ENCODE measurements at places on chromosomes 4 and X.

- no peak for DNase-seq
Observed at GRCh38 chr4:125626946-125627345, 312.2 kb downstream of the FAT4 start.

DNA sequence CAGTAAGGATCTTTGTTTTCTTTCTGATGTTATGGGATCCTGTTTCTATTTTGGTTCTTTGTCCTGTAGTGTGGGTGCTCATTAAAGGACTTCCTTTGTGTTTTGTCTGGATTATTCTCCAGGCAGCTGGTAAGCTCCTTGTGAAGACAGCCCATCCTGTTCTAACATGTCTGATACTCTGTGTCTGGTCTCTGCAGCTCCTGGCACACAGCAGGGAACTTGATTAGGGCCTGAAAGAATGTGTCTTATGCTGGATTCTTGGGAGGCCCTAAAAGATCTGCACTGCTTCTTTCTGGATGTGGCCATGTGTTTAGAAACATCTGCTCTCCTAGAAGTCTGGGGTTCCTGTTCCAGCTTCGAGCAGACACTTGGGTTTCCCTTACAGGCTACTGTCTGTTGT is 38.1 kb upstream of the ATXN3L start:
- DNase-seq, result no peak

DNA sequence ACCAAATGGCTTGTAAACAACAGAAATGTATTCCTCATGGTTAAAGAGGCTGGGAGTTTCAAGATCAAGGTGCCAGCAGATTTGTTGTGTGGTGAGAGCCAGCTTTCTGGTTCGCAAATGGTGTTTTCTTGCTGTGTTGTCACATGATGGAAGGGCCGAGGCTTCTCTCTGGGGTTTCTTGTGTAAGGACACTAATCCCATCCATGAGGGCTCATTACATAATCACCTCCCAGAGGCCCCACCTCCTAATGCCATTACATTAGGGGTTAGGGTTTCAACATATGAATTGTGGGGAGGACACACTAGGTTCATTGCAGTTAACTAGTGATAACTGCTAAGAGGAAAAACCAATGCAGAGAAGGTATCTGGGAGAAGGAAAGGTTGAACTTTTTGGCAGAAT is 103.5 kb upstream of the ENPEP start:
- no peak for DNase-seq

GRCh38 chr4:159308566-159309340 is 205.9 kb downstream of the RAPGEF2 start:
- DNase-seq, result no peak

- no peak for DNase-seq
Observed at GRCh38 chr4:1973661-1974060, 35.1 kb downstream of the NELFA start.

GRCh38 chr4:4641661-4642495 is 100.0 kb upstream of the STX18 start:
- DNase-seq, result no peak

- no peak for DNase-seq
Observed at GRCh38 chrX:11336201-11336600, 43.0 kb downstream of the AMELX start.

GRCh38 chr4:144204431-144204830 is 63.9 kb upstream of the GYPA start:
- no peak for DNase-seq

DNA sequence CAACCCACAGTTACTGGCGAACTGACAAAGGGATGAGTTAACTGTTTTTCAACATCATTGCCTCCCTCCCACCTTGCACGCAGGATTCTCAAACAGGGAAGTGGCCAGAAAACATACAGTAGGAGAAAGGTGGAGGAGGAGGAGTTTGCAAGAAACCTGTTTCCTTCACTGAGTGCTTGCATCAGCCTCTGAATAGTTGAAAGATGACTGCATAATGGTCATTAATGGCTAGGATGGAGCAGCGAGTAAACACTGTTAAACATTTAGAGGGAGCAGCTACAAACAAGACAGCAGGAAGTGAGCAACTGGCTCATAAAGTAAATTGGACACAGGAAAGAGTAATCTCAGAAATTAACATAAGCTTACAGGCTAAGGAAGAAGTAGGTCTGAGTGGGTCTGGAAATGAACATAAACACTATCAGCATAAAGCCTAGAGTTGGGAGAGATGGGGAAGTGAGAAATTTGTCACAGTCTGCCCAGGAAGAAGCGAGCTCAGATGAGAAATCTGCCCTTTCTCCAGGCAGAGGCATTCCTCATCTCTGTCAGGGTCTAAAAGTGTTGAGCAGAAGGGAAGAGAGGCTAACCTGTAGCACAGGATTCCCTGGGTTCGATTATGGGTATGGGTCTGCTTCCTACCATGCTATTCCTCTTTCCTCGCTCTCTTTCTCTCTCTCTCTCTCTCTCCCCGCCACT is 38.6 kb downstream of the TRPC5OS start:
- no peak for DNase-seq

GRCh38 chr4:76257824-76258223 is 6.3 kb downstream of the FAM47E start:
- DNase-seq, result no peak

GRCh38 chrX:71622576-71623450 is 4.5 kb upstream of the CXCR3 start:
- DNase-seq, result no peak

DNA sequence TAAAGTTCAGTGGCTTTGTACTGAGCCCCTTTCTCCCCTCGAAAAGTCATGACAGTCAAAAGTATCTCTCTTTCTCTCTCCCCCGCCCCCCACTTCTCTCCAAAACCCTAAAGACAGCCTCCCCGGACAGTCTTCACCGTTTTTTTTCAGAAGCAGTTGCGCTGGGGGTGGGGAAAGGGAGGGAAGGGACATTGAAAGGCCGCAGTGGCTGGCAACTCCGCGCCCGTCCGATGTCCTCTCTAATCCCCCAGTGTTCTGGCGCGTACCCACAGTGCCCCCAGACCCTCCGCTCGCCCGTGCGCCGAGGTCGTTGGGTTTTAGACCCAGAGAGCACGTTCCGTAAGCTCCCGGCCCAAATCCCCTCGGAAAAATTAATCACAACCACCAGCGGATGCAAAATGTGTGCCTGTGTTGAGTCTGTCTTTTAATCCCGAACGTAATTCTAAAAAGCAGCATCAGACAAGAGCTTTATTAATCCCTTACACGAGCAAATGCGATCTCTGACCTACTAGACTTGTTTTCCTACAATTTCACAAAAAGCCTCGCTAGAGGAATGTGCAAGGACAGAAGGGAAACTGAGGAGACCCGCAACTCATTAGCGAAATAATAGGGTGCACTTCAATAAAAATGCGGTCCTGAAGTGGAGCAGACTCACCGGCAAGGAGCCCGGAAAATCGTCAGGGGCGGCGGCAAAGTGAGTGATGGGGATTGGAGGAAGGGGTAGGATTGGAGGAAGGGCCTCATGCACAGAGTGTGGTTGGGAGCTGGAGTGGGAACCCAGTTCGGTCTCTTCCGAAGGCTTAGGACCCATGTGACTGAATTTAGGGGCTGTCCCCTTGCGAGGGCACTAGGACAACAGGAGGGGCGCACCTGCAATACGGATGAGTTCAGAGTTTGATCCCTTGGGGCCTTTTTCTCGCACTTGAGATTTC is 12.2 kb upstream of the PRDM8 start:
- no peak for DNase-seq

DNA sequence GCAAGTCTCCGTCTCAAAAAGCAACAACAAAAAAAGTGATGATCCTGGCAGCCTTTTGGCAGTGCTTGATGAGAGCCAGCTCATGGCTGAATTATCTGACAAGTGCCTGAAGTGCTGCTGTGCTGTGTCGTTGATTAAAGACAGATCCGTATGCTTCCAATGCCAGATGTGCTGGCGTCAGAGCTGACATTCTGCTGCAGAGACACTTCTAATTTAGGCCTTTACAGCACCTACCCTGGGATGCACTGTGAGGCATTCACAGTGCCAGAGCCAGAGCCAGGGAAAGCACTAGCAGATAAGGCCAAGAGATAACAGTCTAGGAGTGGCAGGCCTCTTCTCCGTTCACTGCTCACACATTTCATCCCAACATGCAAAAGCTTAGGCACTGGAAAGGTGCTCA is 995.5 kb downstream of the RAB28 start:
- DNase-seq, result no peak

GRCh38 chr4:69524706-69525105 is 29.0 kb upstream of the UGT2B4 start:
- DNase-seq, result no peak

DNA sequence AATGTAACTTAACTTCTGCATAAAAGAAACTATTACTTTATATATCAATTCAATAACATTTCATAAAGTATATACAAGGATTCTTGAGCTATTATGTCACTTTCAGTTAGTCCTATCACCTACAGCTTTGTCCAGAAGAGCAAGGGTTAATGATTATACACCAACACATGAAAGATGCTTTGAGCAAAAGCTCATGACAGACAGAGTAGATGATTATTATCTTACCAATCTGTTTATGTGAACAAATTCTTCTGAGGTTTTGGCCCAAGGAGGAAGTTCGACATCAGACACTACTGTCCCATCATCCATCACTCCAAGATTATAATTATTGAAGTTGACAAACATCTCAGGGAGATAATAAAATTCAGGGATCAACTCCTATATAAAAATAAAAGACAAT is 166.7 kb upstream of the MAB21L2 start:
- DNase-seq, result no peak

DNA sequence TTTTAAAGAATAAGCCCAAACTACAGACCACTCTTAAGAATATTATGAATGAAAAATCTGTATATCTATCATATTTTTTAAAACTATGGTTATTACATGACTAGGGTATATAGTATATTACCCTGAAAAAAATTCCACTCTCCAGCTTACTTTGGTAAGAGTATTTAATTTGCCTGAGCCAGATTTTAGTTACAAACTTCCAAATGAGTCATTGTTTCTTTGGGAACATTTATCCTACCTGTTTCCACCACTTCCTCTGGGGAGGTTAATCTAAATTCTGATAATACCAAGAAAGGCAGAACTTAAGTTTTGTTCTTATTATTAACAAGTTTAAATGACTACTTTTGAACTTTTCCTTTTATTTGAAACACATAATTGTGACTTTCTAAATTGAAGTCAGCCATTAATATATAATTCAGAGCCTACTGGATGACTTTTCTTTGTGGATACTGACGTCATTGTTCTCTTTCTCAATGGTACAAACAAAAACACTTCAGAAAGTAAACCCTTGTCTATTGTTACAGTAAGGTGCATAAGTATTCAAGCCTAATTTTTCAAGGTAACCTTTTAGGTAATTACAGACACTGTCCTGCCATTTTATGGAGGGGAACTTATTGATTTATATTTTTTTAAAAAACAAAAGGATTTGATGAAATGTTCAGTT is 135.6 kb upstream of the TLL1 start:
- no peak for DNase-seq

DNA sequence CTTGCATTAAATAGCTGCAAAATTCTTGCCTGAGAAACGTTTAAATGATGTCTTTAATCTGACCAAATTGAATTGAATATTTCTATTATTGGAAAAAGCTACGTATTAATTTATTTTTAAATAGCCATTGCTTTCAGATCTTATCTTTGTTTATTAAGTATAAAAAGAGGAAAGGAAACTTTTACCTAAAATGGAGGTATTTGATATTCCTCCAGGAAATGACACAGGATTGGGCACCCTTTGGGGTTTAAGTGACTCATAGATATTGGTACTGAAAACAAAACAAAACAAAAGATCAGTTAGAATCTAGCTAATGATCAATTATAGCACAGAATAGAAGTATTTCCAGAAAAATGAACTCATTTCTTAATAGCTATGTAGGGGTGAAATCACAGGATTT is 34.1 kb downstream of the PLS3 start:
- DNase-seq, result no peak

DNA sequence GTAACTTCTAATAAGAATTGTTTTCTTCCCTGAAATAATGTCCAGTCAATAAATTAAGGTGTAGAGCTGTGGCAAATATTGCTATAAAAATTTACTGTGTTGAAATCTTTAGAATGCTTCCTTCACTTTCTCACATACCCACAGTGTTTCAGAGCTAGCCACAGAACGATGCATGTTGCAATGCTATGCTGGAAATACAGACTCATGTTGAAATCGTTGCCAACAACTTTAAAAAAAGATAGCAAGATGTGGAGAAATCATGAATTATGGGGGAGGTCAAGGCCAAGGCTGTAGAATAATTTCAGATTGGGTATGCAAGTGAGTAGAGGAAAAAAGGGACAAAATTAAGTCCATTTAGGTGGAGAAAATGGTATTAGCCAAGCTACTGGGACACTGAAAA is 204.8 kb downstream of the VEGFC start:
- DNase-seq, result no peak

GRCh38 chr4:242121-242848 is 63.0 kb downstream of the ZNF732 start:
- peak; percentile 33 for DNase-seq

GRCh38 chrX:41384051-41384705 is 50.2 kb downstream of the DDX3X start:
- peak; percentile 24 for DNase-seq

DNA sequence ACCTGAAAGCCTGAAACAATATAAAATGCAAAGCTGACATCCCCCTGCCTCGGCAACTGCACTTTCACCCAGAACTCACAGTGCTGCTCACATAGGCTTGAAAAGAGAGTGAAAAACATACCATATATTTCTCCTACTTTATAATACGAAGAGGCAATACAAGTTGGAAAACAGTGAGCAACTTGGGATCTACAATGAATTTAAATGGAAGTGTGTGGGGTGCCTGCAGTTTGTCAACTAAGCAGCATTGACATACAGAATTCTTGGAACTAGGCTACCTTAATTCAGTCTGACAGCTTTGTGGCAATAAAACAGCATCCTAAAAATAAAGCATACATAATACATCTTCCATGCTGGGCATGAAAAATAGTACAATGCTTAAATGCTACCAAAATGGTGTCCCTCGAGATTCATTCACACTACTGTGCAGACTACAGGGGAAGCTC is 8.0 kb downstream of the GASK1B start:
- no peak for DNase-seq

GRCh38 chrX:110044346-110045249 is 41.7 kb downstream of the TMEM164 start:
- no peak for DNase-seq

All from stimulated activated CD4-positive, alpha-beta T cell treated with anti-CD3 and anti-CD28 coated beads, Interleukin-1b, Interleukin-23, amount 100 ng/mL, for 1 hour (primary cell).